ENCODE measurements at places on chromosomes 4 and X.

- no peak for DNase-seq
Observed at GRCh38 chrX:32448320-32448719, 763.0 kb downstream of the DMD start.

DNA sequence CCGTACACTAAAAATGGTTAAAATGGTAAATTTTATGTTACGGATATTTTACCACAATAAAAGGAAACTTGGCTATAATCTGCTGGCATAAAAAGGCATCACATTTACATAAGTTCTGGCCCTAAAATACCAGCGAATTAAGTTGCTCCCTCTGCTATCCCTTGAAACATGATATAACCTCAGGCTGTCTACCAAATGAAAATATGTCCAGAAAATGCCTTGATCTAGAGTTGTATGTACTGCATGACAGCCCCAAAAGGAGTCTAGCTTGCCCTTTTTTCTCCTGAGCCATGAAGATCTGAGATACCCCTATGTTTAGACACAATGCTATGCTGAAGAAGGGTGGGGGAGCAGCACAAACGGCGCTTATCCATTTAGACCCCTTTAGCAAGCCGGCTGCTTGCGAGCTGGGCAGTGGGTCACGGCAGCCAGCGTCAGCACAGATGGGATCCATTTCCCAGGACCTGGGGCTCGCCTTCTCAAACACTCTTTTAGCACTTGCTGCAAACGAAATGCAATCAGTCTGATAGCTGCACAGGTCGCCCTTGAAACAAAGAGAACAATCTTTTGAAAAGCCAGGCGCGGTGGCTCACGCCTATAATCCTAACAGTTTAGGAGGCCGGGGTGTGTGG lies 77.0 kb downstream of the AFAP1 start:
- no peak for DNase-seq

- no peak for DNase-seq
Observed at GRCh38 chrX:7164174-7164573, 16.2 kb upstream of the PUDP start.

DNA sequence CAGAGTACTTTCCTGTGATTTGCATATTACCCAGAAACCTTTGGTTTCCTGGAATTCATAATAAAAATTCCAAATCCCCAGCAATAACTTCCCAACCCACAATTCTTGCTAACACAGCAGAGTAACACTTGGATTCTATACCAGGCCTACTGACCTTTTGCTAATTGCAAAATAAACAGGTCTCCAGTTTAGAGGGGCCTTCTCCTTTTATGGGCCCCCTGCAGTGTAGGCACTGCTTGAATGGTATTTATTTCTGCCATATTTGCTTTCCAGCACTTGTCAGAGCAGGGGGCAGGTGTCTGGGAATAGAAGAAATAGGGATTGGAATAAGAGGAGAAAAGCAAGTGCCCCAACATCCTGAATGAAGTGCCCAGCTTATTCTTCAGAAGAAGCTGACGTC lies 25.3 kb upstream of the GPC3 start:
- DNase-seq = no peak

- DNase-seq = no peak
Observed at GRCh38 chr4:150960079-150960478, 55.0 kb downstream of the LRBA start.

DNA sequence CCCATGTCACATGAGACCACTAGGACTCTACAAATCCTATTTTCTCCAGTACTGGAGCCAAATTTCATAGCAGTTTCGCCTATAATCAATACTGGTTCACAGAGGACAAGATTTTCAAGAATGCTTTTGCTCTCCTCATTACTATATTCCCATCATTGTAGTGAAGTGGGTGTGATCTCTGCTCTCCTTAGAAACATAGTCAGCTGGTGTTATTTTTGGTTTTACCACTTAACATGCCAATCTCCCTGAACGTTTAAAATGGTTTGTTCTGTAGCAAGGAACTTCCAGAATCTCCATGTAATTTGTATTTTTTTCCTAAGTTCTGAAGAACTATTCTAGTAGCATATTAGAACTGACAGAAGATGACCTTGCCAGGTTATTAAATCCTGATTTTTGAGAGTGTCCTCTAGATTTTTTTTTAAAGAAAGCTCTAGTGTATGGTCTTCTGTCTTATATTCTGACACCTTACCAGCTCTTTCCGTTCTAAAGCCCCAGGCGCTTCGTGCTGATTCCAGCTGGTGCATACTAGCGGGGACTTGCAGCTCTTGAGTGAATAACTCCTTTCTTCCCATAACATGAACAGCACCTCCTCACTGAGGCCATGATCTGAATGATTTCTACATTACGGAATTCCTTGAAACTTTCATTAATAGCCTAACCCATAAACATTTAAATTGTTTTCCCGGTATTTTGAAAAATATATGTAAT lies 1372.9 kb downstream of the TECRL start:
- DNase-seq = no peak

- no peak for DNase-seq
Observed at GRCh38 chr4:112895811-112896608, 153.4 kb upstream of the ANK2 start.

DNA sequence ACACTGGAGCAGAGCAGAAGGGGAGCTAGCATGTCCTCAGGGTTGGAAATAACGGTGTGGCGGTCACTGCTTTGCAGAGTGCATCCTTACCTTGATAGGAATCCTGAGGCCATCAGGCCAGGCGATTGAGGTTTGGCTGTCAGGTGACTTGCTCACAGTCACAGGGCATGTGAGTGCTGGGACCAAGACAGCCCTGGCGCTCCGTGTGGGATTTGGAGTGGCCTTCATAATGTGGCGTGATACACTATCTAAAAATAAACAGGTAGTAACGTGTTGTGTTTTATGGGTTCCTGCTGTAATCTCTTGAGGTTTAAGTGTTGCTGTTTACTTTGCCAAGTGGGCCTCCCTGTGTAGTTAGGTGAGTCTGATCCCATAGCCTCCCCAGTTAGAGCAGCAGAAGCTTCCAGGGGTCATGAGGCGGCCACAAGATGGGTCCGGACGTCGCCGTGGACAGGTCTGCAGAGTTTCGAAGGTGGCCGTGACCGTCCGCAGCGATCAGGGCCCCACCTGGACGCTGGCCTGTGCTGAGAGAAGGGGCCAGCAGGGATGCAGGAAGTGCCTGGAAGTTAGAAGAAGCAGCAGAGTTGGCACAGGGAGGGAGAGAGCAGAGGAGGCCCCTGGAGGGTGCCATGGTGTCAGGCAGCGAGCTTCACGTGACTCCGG lies 27.7 kb downstream of the RGS12 start:
- no peak for DNase-seq

GRCh38 chr4:56743550-56743949 lies 62.5 kb upstream of the HOPX start:
- DNase-seq = no peak

DNA sequence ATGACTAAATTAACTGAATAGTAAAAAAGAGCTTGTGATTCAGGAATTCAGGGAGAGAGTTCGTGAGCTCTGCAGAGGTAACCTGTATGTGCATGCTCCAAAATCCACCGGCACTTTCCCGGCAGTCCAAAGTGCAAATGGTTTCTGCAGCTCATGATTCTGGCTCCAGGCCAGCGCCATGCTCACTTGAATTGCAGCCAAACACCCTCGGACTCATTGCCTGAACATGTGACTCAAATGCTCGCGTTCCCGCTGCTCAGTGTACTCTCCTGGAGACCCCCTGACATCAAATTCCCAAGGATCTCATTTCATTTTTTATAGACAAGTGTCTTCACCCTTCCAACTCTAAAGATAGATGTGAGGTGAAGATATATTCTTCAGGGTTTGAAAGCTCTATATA lies 44.1 kb upstream of the SH3RF1 start:
- DNase-seq = no peak

DNA sequence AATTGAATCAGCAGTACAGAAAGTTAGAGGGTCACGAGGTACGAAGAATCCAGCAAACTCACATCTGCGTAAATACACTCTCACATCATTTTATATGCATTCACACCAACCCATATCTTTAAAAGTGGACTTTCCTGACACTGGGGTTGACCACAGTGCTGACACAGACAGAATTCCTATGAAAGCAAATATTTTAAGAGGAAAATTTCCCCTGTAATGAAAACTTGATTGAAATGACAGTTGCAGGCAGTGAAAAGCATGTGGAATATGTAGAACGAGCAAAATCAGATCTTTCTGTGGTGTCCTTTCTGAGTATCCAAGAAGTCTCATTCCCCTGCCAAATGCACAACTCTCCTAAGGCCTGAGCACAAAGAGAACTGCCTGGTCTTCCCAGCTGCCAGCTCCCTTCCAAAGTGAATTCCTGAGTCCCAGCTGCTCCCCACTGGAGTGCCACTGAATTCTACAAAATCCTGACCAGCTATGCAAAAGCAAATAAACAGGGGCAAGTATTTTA lies 50.5 kb upstream of the FAM9C start:
- DNase-seq = no peak

- no peak for DNase-seq
Observed at GRCh38 chr4:168534535-168534934, 37.7 kb downstream of the PALLD start.

GRCh38 chr4:70714079-70714887 lies 7.5 kb upstream of the RUFY3 start:
- no peak for DNase-seq

GRCh38 chrX:131571348-131571747 lies 27.5 kb downstream of the OR13H1 start:
- DNase-seq = no peak

DNA sequence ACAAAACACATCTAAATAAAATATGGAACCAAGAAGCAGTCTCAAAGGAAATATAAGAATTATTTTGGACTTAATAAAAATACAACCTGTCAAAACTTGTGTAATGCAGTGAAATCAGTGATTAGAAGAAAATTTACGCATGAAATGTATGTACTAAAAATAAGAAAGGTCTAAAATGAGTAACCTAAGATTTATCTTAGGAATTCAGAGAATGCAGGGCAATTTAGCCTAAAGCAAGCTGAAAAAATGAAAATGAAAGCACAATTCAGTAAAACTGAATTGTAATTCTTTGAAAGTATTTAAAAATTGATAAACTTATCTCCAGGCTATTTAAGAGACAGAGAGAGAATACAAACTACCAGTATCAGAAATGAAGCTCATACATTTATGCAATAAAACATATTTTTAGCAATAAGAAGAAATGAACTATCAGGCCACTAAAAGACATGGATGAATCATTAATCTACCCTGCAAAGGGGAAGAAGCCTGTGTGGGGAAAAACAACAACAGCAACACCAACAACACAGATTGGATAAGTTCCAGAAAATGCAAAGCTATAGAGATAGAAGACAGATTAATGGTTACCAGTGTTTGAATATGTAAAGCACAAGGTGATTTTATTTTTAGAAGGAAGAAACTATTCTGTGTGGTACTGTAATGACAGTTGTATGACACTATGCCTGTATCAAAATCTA lies 442.0 kb upstream of the ADGRL3 start:
- no peak for DNase-seq

DNA sequence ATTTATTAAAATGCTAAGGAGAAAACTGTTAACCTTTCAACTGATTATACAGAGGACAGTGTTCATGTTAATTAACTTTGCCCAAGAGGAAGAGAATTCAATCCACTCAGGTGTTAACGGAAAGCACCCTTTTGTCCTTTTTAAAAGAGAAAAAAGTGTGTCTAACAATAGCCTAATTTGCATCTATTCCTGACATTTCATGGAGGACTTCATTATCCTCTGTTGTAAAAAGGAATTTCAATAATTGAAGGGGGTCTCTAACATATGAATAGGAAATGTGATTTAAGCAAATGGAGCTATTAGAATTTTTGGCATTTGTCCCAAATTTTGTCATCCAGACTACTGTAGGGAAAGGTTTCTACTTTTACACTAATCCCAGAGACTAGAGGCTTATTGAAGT lies 44.6 kb upstream of the GC start:
- DNase-seq = no peak

GRCh38 chr4:186557486-186557885 lies 2.1 kb upstream of the MTNR1A start:
- no peak for DNase-seq
